Activated CD8-positive, alpha-beta memory T cell treated with anti-CD3 and anti-CD28 coated beads, Interleukin-2, amount 50 U/mL, for 4 hours (primary cell): ENCODE measurements at places on chromosomes 11 and 22.

DNA sequence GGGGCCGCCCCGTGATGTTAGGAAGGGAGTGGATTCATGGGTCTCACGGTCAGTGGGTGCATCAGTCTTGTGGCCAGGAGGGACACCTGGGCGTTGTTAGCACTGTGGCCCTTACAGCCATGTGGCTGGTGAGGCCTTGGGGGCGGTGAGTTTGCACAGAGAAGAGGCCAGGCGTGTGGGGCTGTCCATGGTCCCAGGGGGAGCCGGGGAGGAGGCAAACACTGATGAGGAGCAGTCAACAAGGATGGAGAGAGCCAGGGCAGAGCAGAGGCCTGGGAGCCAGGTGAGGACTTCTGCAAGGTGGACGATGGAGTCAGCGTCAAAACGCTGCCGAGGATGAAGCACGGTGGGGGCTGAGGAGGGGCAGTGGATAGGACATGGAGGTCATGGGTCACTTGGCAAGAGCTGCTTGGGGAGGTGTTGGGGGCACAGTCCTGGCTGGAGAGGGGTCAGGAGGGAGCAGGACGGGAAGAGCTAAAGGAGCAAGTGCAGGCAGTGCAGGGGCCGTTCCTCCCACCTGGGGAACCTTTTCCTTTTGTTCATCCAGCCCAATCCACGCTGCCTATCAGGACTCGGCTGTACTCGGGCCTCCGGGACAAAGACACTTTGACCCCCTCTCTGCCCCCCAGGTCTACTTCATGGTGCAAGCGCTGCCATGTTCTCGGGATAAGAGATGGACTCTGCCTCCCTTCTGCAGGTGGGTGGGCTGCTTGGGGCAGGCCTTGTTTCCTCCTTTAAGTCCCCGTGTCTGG, 801.1 kb downstream of the TBC1D22A start:
- no peak for DNase-seq

- DNase-seq, result no peak
These were observed 4.1 kb downstream of the PANX2 start for GRCh38 chr22:50174382-50175190.

DNA sequence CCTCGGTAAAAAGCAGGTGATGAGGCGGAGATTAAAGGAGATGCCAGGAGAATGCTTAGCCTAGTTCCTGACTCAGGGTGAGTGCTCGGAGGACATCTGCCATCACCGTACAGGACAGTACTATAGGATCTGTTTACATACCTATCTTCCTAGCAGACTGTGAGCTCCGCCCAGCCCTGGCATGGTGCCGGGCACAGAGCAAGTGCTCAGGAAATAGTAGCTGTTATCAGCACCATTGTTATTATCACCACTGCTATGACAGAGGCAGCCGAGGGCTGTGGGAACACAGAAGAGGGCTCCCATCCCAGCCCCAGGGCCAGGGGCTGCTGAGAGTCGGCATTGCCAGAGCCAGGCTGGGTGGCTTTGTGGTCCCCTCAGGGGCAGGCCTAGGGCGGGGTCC, 642 bp upstream of the SEPTIN3 start:
- DNase-seq, result no peak

DNA sequence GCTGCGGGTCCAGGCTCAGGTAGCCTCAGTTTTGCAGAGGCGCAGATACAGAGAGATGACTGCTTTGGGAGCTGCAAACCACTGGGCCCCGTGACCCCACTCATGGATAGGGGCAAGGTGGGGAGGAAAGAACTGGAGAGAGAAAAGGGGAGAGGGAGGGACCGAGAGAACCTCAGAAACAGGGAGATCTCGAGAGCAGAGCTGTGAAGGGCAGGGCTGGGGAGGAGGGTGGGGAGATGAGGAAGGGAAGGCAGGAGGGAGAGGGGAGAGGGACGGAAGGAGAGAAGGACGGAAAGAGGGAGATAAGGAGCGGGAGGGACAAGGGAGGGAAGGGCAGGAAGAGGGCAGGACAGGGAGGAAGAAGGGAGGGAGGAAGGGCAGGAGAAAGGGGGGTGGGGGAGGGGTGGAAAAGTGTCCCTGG, 46.3 kb downstream of the IGLL1 start:
- no peak for DNase-seq

GRCh38 chr11:64905516-64906313, 11.3 kb downstream of the ATG2A start:
- no peak for DNase-seq

GRCh38 chr11:72798361-72798760, 4.5 kb upstream of the STARD10 start:
- no peak for DNase-seq

DNA sequence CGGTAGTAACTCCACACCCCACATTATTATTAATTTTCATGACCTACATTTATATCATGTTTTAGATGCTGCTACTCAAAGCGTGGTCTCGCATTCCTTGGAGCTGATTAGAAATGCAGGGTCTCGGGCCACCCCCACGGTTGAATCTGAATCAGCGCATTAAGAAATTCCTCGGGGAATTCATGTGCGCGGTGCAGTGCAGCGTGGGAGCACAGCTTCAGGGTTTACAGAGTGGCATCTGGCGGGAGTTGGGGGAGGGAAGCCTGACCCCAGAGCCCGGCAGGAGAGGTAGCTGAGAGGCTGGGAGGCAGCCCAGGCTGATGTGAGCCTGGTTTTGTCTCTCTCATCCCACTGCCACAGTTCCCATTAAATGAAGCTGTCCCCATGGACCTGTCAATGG, 48.1 kb upstream of the DAGLA start:
- DNase-seq, result no peak

DNA sequence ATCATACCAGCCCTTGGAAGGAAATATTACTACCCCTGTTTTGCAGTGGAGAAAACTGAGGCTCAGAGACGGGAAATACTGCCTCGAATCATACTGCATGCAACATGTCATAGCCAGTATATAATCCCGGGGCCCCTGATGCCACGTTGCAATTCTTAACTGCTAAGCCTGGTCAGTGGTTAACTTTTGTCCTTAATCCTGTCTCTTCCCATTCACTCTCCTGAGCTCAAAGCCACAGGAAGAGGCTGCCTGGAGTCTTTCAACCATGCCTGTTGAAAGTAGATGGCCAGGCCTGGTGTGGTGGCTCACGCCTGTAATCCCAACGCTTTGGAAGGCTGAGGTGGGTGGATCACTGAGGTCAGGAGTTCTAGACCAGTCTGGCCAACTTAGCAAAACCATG, 166.6 kb downstream of the MIAT start:
- DNase-seq, result no peak

DNA sequence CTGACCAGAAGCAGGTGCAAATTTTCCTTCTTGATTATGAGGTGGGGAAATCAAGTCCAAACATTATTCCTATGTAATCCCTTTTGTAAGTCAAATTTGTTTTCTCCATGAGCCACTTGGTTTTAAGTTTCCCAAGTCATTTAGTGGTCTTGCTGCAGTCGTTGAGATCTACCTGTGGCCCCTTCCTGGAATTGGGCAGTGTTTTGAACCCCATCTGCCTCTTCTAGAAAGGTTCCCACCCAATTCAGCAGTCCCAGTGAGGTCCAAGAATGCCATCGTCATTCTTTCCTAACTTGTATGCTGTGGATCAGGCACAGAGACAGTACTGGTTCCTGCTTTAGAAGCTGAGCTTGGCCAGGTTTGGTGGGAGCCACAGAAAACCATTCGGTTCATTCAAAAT, 77.8 kb upstream of the GNAZ start:
- no peak for DNase-seq

- DNase-seq, result no peak
These were observed 732.7 kb downstream of the TBC1D22A start for GRCh38 chr22:47495110-47495509.

DNA sequence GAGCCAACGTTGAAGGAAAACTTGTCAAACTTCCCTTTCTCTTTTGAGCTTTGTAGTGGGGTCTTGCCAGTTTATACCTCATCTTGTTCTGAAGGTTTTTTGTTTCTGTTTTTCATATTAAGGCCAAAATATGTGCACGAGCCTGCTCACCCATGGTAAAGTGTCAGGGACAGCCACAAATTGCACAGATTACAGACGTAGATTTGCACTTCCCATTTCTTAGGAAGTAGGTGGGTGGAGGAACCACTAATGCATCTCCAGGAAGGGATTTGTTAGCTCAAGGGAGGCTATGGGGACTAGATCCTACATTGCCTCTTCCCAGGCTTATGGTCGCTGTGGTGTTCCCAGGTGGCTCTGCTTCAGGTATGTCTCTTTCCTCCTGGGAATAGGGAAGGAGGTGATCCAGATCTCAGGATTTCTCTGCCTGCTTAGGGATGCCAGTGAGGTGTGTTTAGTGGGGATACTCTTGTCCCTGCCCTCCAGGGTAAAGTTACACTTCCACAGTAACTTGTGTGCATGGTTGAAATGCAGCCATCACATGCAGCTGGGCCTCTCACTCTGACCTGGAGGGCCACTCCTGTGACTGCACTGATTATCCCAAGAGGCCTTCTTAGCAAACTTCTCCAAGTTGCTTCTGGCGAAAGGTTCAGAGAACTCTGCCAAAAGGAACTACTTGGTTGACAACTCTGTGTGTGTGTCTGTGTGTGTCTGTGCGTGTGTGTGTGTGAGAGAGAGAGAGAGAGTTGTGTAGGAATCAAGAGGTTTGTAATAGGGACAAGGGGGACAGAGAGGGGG, 9.8 kb downstream of the PPFIBP2 start:
- no peak for DNase-seq

DNA sequence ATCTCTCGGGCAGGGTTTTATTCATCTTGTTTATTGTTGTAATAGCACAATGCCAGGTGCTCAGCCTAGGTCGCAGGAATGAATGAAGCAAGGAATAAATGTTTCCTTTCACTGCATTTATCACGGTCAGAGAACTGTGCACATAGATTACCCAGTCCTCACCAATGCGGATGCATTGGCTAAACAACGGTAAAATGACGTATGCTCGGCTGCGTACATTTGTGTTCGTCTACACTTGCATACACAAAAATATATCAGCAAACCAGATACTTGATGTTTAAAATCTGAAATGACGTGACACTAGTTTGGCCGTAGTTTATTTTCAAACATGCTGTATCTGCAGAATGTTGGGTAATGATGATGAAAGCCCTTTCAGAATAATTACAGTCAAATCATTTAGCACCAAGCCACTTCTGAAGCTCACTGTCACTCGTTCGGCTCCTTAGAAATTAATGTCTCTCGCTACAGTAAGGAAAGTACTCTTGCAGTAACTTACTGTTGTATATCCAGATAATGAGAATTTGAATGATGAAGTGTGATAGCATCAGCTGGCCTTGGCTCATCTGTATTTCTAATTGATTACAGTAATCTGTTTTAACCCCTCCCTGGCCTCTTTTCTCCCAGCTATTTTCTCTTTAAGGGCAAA, 268.9 kb downstream of the LRRC4C start:
- no peak for DNase-seq

DNA sequence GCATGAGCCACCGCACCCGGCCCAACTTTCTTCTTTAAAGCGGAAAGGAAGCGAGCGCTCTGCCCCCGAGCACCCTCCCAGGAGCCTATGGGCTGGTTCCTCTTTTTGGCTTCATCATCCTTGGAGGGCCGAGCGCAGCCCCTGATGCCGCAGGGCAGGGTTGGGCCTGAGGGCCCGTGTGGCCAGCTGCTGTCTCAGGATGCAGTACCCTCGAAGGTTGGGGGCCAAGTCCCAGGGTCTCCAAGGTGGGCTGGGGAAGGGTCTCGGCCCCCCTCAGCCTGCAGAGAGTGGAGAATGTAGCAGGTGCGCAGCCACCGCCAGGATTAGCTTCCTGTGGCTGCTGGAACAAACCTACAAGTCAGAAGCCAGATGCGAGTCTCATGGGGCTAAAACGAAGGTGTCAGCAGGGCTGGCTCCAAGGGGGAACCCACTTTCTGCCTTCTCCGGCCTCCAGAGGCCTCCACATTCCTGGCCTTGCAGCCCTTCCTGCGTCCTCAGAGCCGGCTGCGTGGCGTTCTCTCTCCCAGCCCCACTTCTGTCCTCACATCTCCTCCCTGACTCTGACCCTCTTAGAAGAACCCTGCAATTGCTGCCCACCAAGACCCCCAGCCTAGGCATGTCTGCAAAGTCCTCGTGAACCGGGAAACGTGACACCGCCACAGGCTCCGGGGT, 2.9 kb downstream of the PANX2 start:
- no peak for DNase-seq

DNA sequence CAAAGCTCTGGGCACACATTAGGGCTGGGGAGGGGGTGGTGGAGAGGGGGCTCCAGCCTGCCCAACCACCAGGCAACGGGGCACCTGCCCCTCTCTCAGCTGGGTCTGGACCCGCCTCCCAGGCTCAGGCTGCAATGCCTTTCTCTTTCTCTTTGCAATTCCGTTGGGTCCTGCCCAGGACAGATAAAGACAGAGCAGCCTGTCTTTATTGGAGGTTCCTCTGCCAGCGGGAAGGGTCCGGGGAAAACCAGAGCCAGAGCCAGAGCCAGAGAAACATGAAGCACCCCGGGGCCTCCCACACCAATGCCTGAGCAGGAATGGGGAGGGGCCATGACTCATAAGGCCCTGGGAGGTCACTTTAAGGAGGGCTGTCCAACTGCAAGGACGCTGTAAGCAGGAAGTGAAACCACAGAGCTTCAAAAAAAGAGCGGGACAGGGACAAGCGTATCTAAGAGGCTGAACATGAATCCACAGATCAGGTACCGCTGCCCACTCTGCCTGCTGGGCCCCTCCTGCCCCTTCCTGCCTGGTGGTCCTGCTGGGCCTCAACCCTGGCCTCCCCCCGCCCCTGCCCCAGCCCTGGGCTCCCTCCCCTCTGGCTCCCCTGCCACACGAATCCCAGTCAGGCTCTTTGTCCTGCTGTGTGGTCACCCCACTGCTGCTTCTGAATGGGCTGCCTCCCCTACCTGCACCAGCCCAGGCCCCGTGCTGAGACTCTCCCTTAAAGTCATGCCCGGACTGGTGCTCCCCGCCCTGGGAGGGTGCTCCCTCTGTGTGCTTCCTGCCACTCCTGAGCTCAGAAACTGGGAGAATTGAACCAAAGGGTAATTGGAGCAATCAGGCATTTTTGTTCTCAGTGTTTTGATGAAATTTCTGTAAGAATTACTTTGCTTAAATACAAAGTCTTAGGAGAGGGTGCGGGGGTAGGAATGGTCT, at the start of gene APOBEC3B:
TSS of gene APOBEC3B (plus strand) at position 356 of the 936 bp plus-strand sequence. CDS start at position 463, 107 bp downstream.
- peak; percentile 58 for DNase-seq

DNA sequence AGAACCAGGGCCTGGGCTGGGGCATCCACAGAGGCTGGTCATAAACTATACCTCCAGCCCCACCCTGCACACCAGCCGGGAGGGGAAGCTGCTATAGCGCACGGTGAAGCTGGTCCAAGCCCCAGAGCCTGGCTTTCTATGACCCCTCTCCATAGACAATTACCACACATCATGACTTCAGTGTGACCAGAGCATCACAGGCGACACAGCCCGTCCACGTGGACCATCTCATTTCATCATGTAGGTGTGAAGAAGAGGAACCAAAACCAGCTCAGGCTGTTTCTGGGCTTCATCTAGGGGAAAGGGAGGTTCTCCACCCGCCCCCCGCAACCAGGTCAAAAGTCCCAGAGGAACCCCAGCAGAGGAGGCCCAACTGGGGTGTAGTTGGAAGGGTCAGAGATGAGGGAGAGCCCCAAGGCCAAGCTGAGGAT, 3.0 kb downstream of the CXCR5 start:
- DNase-seq, result no peak

- peak; percentile 57 for DNase-seq
These were observed 761 bp downstream of the HMBS start for GRCh38 chr11:119085437-119085847.

- no peak for DNase-seq
These were observed 139.6 kb downstream of the FAT3 start for GRCh38 chr11:92364177-92364576.

GRCh38 chr11:44861849-44862557, 88.7 kb downstream of the TP53I11 start:
- peak; percentile 73 for DNase-seq

GRCh38 chr11:110972640-110973039, 260.4 kb upstream of the ARHGAP20 start:
- DNase-seq, result no peak
